IPS-NIHi11 (cell line): ENCODE measurements at places on chromosomes 2 and 18.

DNA sequence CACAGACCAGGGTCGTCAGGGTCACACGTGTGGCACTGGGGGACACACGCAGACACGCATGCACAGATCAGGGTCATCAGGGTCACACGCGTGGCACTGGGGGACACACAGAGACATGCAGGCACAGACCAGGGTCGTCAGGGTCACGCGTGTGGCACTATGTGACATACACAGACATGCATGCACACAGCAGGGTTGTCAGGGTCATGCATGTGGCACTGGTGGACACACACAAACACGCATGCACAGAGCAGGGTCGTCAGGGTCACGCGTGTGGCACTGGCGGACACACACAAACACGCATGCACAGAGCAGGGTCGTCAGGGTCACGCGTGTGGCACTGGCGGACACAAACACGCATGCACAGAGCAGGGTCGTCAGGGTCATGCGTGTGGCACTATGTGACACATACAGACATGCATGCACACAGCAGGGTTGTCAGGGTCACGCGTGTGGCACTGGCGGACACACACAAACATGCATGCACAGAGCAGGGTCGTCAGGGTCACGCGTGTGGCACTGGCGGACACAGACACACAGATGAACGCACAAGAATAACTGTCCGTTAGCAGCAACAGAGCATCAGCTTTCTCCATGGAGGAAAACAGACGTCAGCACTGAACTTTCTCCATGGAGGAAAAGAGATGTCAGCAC, 34.9 kb downstream of the HDAC4 start:
- DNase-seq: no peak

- no peak for DNase-seq
These were observed 4.3 kb downstream of the C2orf68 start for GRCh38 chr2:85607268-85608215.

DNA sequence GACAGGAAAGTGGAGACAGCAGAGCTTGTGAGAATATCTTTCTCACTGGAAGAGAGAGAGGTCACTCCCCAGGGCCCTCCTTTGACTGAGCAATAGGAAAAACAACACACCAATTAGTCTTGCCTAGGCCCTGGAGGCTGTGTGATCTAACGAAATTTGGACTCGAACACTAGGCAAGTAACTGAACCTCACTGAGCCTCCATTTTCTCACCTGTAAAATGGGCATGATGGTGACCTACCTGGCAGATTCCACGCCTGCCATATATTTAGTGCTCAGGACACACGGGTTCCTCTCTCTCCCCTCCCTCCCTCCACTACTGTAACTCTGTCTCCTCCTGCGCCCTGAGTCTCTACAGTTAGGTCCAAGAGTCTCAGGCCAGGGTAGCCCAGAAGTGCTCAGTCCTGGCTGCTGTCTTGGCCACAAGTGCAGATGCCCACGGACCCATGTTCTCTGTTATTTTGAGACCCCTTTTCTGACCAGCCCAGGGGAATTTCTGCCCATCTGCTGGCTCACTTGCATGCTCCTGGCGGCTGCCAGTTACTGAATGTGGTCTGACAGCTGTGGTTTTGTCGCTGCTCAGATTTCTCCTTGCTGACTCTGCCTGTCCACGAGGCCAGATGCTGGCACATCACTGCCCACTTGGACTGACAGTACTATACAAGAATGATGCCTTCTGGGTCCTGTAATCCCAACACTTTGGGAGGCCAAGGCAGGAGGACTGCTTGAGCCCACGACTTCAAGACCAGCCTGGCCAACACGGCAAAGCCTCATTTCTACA, 9.6 kb upstream of the GIGYF2 start:
- DNase-seq: no peak

GRCh38 chr2:126224776-126225175, 431.2 kb upstream of the GYPC start:
- DNase-seq: no peak

DNA sequence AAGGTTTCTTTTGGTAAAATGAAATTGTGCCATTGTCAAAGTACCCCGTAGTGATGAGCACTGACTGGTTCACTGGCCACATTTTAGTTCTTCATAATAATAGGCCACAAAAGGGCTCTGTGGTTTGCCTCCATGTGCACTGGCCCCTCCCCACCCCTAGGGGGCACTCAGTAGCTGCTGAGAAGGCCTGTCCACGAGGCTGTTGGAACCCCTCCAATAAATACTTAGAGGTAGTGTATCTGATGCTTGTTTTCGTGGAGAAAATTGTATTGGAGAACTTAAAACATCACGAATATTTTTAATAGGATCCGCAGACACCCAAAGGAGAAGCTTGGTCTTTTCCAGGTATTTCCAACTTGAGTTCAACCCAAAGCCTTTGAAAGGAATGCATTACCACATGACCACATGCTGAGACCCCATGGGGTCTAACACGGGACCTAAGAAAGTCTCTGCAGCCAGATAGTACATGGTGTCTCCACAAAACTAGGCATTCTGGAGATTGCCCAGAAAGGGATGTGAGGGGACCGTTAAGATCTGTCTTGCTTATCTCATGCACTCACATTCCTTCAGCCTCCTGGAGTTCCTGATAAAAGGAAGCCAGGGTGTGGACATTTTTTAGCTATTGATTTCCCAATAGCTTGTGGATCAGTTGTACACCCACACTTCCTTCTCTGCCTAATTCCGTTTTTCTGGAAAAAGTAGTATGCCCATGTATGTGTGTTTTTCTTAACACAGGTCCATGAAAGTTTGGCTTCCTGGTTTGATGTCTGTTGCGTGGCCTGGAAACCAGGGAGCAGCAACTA, 28.5 kb upstream of the NOSTRIN start:
- peak; percentile 65 for DNase-seq

- DNase-seq: no peak
These were observed 12.1 kb upstream of the FAHD2A start for GRCh38 chr2:95390272-95390880.

- DNase-seq: peak; percentile 37
These were observed 765.4 kb downstream of the MBD2 start for GRCh38 chr18:53458944-53459580.

GRCh38 chr2:18630541-18630940, 41.2 kb upstream of the NT5C1B start:
- no peak for DNase-seq

GRCh38 chr2:73032702-73033097, 38.8 kb downstream of the SFXN5 start:
- no peak for DNase-seq

DNA sequence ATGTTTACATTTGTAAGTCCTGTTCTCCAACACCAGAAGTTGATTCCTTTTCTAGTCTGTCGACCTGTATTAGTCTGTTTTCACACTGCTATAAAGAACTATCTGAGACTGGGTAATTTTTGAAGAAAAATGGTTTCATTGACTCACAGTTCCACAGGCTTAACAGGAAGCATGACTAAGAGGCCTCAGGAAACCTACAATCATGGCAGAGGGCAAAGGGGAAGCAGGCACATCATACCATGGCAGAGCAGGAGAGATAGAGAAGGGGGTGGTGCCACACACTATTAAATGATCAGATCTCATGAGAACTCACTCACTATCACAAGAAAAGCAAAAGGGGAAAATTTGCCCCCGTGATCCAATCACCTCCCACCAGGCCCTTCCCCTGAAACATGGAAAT, 112.8 kb upstream of the MAP3K20 start:
- no peak for DNase-seq

DNA sequence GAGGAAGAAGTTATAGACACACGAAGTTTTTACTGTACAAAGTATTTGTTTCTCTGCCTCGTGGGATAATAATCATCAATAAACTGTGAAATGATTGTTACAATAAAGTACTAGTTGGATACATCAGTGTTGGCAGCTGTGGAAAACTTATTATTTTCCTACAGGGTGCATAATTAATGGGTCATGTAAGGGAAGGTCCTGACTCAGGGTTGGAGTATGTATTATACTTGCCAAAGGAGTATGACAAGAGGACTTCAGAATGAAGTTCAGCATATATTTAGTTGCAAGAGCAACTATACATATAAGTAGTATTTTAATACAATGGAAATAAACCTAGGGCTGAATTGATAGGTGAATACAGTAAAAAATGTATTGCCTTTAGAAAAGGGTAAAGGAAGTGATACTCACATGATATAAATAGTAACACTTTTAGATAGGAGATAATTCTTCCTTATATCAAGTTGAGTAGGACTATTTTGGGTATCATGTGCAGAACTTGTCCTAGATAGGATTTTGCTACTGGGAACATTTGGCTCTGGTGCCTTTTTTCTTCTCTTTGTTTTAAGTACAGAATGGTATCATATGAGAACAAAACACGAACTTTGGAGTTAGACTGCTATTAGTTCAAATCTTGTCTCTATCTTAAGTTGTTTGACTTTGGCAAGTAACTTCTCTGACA, 79.1 kb downstream of the PLCL1 start:
- DNase-seq: no peak

- no peak for DNase-seq
These were observed 188.2 kb downstream of the IRS1 start for GRCh38 chr2:226611196-226611943.

DNA sequence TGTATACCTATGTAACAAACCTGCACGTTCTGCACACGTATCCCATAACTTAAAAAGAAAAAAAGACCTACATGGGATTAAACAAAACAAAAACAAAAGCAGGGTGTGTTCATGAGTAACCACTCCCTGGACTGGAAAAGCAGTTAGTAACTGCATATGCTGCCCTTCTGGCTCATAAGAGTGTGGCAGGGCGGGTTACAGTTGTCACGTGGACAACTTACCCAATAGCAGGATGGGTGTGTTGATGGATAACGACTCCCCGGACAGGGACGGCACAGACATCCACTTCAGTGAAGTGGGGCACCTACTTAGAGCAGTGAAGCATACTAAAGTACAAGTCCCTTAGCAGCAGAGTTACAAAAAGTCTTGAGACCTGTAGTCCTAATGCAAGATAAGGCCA, 136.7 kb downstream of the CCBE1 start:
- no peak for DNase-seq

DNA sequence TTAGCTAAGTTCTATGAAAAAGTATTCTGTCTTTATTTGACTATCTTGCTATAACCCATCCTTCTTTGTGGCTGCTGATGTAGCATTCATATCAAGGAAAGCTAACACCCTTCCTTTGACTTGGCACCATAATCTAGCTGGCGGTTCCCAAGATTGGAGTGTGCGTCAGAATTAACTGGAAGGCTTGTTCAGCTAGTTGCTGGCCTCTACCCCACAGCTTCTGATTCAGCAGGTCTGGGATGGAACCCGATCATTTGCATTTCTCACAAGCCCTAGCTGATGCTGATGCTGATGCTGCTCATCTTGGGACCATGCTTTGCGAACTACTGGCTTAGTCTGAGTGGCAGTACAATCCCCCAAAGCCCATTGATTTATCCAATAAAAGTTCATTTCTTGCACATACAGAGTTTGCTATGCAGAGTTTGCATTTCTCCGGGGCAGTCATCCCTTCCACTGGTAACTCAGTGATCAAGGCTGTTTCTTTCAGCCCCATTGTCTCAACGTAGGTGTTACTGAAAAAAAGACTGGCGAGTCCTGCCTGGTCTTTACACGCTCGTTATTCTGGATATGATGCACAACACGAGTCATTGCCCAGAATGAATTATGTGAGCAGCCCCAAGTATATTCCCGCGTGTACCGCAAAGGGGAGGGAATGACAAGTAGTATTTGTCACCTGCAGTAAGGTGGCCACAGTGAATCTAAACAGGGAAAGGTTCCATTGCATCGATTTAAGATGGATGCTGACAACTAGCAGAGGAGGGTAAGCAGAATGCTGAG, 96.5 kb downstream of the ZNF532 start:
- no peak for DNase-seq

- DNase-seq: no peak
These were observed 16.2 kb upstream of the GLI2 start for GRCh38 chr2:120719491-120719890.

DNA sequence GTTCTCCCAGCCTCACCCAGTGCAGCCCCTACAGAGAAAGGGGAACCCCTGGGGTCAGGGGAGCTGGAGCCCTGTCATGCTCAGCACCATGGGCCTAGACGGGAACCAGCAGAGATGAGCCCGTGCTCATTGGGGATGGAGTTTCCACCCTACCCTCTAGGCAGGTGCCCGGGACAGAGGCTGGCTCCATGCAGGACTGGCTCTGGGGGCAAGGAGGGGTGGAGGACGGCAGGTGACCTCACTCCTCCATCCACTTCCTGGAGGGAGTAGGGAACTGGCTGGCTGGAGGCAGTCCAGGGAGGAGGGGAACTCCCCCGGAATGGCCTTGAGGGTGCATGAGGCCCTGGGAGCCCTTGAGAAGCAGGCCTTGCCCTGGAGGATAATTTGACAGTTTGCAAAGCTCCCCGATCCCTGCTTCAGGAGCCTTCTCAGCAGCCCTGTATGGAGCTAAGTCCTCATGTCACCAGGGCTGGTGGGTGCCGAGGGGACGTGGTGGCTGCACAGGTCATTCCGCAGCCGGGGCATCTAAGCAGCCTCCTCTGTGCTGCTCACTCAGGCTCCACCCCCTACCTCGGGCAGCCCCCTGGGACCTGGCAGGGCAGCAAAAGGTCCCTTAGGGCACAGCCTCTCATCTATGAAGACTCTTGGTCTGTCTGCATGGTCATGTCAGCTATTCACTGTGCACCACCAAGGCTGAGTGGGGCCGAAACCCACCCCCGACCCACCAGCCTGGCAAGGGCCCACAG, 2.1 kb downstream of the NEURL3 start:
- DNase-seq: no peak

DNA sequence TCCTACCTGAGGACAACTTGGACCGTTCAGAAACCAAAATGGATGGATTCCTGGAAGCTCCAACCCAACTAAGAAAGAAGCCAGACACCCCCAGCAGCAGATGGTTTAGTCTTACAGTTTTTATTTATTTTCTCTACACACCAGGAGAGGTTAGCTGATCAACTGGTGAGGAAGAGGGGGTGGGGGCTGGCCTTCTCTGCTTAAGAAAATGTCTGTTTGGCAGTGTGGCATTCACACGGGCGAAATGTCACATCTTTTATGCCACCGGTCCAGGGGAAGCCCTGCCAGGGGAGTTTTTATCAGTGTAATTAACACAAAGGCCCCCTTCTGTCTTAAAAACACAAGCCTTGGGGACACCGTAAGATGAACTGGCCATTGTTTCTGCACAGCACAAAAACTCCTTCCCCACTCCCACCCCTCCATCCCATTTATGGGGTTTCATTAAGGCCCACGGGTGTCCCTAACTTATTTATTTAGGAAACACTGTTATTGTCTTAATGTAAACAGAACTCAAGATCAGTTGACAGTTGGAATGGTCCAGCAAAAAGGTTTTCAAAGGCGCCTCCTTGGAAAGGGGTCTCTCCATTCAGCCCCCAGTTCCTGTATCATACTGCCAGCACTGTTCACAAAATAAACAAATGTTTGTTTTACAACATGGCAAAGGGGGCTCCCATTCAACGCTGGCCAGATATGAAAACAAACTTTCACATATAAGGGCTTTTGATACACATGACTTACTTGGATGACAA, 217.0 kb downstream of the C1D start:
- no peak for DNase-seq

- DNase-seq: no peak
These were observed 15.0 kb upstream of the TTR start for GRCh38 chr18:31576670-31577069.
